M059J (cell line): ENCODE measurements at places on chromosomes 12 and 14.

DNA sequence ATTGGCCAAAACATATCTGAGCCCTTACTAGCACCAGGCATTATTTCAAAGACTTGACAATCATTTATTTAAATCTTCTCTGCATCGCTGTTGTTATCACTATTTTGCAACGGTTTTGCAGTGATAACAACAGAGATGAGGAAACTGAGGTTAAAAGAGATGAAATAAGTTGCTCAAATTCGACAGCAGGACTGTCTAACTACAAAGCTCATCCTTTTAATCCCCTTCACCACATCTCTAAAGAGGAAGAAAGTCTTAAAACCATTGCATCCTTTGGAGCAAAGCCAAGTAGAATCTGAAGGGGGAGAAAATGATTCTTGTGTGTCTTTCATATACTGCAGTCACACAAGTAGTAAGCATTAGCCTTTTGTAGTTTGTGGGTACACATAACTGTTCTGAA, 14.8 kb upstream of the ETNK1 start:
- DNase-seq = no peak

DNA sequence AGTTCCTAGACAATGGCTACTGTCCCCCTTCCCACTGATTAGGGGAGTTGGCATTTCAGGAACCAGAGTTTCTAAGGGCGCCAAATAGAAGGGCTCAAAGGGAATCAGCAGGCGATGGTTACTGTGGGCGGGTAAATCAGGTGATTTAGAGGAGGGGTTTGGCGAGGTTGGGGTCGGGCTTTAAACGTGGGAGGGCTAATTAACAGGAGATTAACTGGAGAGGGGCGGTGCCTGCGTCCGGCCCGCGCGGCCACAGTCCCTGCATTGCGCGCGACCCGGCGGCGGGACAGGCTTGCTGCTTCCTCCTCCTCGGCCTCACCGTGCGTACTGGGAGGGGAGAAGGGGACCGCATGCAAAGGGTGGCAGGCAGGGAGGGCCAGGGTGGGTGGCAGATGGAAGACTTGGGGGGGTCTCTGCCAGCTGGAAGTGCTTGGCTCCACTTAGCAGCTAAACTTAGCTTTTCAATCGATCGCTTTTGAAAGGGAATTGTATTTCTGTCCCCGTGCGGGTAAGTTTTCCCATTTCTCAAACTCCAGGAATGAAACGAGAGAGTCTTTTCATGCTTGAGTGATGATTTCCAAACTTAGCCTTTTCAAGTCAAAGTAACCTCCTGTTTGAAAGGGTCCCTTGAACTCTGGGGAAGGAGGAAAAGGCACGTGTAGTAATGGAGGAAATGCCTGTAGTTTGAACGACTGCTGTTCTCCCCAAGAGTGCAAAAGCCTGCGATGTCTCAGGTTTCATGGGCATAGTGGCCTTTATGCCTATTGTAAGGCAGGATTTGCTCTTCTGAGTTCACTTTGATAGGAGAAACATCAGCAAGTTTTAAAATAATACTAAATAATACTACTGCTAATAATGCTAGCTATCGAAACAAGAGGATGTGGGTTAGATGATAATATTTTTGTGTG, at the start of gene MGST1:
Gene MGST1, plus strand, starts transcription at position 255 of the 908 bp plus-strand sequence. CDS start 6,608 bp downstream, outside the sequence.
- DNase-seq = peak; percentile 55

- no peak for DNase-seq
Observed at GRCh38 chr14:71891185-71891584, 41.0 kb upstream of the RGS6 start.

DNA sequence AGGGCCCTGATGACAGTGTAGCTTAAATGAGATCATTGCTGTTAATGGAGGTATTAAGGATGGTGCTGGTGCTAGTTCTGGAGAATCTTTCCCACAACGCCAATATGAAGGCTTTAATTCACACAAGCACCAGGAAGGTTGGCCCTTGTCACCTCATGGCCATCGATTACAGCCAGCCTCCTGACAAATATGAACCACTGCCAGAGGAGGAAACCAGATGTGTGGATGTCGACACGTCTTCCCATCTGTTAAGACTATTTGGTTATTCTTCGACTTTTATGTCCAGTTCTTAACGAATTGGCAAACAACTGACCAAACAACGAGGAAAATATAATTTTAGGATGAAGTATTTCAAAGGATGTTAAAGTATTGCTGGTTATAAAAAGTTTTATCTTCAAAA, 79.5 kb downstream of the PIK3C2G start:
- DNase-seq = no peak

- no peak for DNase-seq
Observed at GRCh38 chr14:77844802-77845201, 44.9 kb downstream of the ADCK1 start.

DNA sequence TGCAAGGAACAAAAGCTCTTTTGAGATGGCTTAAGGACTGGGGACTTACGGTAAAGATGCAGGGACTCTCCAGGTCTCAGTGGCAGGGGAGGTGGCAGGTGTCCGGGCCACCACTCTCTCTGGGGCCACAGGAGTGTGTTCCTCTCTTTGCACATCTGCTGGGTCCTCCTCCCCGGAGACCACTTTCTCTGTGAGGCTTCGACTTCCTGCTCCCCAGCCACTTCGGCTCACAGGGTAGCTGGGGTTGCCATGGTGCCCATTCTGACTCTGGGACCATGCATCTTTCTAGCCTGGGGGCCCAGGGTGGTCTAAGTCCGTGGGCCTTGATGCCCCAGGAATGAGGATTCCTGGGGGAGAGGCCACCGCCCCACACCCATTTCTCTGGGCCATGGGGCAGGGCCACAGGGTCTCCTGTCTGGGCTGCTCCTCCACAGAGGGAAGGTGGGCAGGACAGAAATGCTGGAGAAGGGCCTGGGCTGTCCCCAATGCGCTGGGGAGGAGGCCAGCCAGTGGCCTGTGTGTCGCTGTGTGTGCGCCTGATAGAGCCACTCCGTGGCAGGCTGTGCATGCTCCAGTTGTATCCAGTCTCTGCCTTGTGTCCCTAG, 38.5 kb downstream of the CCDC92 start:
- DNase-seq = no peak

DNA sequence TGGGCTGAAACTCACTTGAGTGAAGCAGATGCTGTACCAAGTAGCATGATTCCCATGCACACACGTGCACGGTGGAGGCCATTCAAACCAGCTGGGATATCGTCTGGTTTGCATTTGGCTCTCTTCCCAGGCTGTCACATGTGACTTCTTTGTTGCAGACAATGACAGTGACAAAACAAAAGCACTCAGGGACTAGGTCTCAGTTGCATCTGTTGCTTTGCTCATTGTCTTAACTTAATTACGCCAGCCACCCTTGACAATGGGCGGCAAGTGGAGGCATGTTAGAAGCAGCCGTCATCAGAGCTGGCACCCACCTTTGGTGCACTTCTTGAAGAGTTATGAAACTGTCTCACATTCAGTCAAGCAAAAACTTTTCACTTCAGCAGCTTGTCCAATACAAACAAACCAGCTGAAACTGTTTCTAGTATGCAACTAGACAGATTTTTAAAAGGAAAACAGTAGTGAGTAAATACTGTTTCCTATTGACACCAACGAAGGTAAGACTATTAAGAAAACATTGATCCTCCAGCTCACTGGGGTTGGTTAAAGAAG, 74.3 kb downstream of the IGF1 start:
- DNase-seq = peak; percentile 5

DNA sequence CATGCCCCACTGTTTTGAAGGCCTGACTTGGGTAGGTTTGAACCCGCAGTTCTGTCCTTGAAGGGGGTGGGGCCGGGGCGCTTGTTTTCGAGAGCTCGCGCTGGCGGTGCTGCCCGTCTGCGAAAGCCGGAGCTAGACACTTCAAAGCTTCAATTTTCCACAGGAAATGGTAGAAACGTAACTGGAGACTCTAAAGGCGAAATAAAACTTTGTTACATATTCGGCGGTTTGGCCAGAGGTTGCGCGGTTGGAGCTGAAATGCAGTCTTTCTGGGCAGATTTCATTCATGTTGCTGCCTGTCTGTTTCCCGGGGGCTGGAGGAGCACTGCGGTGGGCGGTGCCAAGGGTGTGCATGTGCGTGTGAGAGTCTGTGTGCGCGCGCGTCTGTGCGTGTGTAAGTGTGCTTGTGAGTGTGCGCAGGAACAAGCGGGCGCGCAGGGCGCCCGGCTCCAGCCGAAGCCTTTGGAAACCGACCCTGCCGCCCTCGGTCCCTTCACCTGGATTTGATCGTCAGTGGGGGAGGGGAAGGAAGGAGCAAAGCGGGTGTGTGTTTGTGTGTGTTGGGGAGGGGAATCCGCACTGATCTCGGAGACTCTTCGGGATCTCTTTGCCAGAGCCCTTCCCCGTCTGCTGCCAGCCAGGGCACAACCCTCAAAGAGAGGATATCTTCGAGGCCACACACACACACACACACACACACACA, 227.7 kb upstream of the CRY1 start:
- peak; percentile 40 for DNase-seq

- peak; percentile 22 for DNase-seq
Observed at GRCh38 chr14:104795781-104796686, 486 bp upstream of the AKT1 start.

DNA sequence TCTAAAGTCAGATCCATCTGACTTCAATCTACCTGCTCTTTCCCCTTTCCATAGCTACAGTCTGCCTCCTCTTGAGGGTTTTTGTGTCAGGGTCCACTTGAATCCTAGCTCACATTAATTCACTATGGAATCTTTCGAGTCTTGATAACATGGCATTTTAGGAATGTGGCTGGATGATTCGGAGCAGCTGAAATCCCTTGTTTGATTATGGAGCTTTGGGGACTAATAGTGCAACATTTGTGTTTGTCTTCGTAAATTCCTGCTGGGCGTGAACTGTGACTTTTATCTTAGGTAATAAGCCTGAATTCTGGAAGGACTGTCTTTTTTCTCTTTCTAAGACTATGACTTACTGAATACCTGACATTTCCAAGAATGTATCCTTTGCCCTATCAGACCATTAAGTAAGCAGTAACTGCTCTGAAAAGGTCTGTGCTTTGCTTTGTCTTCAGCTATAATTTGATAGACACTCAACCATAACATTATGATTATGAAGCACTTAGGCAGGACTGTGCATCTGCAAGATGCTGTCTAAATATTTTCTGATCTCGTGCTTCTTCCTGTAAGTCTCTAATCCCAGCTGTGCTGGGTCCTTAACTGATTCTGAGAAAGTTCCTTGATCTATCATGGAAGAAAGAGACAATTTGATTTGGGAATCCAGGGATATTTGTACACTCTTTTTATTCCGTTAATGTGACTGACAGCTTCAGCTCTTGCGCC, 19.0 kb upstream of the PELI2 start:
- DNase-seq = no peak

GRCh38 chr12:89932954-89933353, 224.3 kb upstream of the ATP2B1 start:
- peak; percentile 8 for DNase-seq

DNA sequence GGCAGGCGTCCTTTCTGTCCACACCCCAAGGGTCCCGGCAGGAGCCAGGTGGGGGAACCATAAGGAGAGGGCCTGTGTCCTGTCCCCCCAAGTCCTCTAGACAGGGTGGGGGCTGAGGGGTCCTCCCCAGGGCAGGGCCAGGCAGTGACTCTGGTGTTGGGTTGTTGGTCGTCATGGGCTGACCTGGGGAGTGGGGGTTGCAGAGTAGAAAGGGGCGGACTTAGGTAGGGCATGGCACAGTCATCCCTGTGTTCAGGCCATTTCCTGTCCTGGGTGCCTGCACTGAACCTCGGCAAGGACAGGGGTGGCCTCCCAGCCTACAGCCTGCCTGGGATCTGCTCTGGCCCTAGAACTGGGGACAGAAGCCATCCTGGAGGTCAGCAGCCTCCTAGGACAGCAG, 356.2 kb downstream of the TMEM121 start:
- DNase-seq = no peak
